ENCODE measurements at places on chromosomes 5 and 9.

DNA sequence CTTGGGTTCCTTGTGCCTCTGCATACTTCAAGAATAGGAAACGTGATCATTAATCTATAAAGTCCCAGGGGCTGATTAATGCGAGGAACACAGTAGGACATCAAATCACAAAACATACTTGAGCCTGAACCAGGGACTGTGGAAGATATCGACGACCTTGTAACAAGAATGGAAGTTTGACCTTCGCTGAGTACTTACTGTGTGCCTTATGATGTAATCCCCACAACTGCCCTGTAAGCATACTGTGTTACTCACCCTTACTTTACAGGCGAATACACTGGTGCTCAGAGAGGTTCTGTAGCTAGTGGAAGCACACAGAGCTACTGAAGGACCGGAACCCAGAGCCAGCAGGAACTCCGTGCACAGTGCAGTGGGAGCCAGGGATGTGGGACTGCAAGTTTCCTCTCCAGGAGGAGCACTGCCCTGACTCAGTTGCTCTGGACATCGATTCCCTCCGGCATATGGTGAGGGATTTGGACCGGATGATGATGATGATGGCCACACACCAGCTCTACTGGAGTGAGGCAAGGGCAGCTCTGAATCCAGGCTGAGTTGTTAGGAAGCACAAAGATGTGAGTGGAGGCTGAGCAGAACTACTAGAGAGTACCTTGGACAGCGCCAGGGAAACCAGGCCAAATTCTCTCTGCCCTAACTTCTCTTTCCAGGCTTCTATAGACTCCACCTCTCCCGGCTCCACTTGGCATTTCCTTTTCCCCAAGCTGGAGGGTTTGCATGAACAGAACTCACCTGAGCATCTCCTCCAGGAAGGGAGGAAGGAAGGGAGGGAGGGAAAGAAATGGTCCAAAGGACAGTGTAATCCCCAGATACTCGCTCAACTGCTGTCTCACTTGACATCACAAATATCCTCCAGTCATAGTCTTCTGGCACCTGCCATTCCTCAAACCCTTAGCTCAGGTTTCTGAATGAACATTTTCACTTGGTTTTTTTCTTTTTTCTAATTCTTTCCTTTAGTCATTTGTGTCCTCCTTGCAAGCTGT is 1.5 kb upstream of the GABBR2 start:
- DNase-seq: no peak

- no peak for DNase-seq
Observed at GRCh38 chr9:99962680-99963261, 56.3 kb downstream of the STX17 start.

DNA sequence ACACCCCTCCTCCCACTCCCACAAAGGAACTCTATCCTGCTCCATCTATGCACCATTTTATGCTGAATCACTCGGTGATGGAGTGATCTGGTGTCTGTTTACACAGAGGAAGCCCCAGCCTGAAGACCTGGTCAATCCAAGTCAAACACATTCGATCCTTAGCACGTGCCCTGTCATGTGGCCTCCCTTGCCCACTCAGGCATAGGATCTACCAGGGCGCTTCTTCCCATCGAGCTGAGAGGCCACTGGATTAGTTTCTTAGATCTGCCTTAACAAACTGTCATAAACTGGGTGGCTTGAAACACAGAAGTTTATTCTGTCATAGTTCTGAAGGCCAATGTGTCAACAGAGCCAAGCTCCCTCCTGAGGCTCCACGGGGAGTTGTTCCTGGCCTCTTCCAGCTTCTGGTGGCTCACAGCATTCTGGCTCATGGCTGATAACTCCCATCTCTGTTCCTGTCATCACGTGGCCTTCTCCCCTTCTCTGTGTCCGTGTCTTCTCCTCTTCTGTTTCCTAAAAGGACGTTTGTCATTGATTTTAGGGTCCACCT is 34.2 kb downstream of the FOXI1 start:
- no peak for DNase-seq

DNA sequence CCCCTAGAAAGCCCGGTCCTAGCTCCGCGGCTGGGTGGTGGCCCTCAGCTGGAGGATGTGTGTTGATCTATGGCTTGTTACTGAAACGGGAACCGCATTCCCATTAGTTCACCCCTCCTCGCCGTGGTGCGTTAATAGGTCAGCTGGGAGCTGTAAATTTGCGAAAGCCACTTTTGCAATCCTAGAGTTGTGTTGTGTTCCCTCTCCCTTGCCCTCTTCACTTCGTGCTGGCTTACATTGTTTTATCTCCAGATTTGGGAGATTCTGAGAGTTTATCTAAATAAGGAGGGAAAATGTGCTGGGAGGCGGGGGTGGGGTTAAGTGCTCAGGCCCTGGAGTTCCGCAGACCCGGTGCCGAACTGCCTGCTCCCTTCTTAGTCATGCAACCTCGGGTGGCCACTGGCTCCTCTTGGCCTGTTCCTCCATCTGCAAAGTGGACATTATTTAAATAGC is 62.8 kb downstream of the HMCN2 start:
- DNase-seq: no peak

DNA sequence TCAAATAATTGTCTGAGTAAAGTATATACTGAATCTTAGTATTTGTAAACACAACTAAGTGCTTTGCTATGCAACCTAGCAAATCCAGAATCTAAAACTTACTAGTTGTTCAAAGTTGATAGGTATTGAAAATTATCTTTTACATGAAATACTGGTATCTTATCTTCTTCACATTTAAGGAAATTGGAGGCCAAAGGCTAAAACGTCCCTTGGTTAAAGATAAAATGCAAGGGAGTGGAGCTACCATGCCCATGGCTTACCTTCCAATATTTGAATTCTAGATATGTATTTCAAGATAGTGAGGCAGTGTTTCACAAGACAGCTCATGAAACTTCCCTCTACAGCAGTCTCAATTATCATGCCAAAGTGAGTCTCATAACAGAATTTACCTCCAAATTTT is 373.5 kb downstream of the KIAA0825 start:
- DNase-seq: no peak

DNA sequence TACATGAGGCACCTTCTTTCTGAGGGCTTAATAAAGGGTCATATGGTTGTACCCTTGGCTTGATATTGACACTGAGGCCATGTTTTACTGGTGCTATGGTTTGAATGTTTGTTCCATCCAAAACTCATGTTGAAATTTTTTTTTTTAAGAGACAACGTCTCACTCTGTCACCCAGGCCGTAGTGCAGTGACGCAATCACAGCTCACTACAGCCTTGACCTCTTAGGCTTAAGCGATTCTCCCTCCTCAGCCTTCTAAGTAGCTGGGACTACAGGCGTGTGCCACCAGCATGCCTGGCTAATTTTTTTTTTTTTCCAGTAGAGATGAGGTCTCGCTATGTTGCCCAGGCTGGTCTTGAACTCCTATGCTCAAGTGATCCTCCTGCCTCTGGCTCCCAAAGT is 20.9 kb downstream of the FAM151B start:
- no peak for DNase-seq

DNA sequence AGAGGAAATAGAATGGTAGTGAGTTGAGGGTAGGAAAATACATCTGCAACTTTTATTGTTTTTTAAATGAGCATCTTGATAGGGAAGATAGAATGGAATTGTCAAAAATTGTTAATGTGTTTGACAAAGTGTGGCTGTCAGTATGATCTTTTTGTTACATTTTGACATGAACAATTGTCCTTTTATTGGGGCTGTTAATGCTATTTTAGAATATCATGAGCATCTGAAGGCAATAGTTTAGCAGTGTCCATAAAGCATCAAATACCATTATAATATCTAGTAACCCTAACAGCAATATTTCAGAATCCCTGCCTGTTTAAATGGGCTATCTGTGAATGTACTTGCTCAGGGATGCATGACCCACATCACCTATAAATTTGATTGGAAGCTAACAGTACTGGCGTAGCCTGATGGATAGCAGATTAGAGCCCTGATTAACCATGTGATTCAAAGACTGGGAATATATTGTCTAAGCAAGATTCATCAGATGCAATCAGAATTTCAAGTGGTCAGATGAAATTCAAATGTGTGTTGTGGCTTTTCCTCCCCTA is 37.8 kb downstream of the TLE4 start:
- DNase-seq: no peak

DNA sequence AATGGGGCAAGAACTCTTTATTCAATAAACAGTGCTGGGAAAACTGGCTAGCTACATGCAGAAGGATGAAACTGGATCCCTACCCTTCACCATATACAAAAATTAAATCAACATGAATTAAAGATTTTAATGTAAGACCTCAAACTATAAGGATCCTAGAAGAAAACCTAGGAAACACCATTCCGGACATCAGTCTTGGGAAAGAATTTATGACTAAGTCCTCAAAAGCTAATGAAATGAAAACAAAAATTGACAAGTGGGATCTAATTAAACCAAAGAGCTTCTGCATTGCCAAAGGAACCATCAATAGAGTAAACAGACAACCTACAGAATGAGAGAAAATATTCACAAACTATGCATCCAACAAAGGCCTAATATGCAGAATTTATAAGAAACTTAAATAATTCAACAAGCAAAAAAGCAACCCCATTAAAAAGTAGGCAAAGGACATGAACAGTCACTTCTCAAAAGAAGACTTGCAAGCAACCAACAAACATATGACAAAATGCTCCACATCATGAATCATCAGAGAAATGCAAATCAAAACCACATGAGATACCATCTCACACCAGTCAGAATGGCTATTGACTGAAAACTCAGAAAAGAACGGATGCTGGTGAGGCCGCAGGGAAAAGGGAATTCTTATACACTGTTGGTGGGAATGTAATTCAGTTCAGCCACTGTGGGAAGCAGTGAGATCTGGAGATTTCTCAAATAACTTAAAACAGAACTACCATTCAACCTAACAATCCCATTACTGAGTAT is 104.3 kb upstream of the MAP3K1 start:
- no peak for DNase-seq

GRCh38 chr9:127714951-127715469 is 453 bp downstream of the PTRH1 start:
- no peak for DNase-seq

DNA sequence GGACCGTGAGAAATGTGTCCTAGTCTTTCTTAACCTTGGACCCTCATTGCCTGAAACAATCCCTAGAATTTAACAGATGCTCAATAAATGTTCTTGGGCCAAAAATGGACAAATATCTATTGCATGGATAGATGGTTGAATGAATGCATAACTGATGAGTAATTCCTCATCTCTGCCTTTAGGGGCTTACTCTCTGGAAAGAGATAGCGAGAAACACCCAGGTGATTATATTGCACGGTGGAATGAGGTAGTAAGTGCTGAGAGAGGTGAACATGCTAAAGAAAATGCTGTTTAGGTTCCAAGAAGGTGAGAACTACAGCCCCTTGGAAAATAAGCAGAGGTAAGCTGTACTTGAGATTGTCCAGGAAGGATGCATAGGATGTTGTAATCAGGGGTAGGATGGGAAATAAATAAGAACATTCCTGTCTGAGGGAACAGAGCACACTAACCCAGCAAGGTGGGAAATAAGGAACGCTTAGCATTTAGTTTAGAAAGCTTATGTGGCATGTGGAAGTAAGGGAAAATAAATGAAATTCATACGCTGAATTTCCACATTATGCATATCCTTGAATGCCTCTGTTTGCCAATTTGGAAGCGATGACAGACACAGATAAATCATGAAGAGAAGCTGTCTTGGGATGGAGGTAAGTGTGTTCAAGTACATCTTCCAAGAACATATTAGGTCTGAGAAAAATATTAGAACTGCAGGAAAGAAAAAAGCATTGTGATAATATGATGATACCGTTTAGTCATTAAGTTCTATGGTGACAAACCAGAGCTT is 426.6 kb downstream of the ARHGEF28 start:
- DNase-seq: no peak

GRCh38 chr9:127540664-127541041 is 71.4 kb upstream of the STXBP1 start:
- DNase-seq: no peak

DNA sequence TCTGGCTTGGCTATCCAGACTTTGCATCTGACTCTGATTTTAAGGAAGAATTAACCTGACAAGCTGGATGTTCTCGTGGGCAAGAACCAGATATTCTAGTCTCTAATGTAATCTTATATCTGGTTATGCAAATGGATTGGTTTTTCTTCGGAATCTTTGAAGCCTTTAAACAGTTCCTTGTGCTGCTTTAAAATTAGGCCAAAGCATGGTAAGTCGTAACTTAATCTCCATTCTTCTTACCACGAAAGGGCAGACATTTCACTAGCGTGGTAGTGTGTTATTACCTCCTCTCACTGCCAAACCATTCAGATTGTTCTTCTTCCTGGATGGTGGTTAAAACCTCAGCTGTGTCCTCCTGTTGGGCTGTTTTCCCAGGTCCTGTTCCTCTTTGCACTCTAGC is 34.1 kb upstream of the TTC23L start:
- DNase-seq: no peak

DNA sequence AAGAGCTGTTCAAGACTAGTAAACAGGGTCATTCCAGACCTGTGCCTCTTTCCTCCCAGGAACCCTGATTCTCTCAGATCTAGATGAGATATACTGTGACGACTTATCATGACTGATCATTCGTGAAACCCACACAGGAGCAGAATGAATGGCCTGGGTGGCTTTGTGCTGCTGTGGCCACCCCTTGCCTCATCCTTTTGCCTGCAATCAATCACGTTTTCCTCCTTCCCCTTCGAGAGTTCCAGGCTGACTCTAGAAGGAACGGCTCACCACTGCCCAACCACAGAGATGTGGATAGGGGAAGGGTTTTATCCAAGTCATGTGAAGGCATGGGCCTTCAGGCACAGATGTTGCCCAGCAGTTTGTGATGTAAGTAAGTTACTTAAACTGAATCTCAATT is 5.8 kb downstream of the ANXA6 start:
- no peak for DNase-seq

- no peak for DNase-seq
Observed at GRCh38 chr9:113222482-113222841, 1.1 kb downstream of the SLC31A1 start.

- DNase-seq: no peak
Observed at GRCh38 chr5:58447226-58447625, 12.7 kb downstream of the PLK2 start.

- DNase-seq: no peak
Observed at GRCh38 chr9:119509291-119509905, 140.2 kb upstream of the BRINP1 start.

DNA sequence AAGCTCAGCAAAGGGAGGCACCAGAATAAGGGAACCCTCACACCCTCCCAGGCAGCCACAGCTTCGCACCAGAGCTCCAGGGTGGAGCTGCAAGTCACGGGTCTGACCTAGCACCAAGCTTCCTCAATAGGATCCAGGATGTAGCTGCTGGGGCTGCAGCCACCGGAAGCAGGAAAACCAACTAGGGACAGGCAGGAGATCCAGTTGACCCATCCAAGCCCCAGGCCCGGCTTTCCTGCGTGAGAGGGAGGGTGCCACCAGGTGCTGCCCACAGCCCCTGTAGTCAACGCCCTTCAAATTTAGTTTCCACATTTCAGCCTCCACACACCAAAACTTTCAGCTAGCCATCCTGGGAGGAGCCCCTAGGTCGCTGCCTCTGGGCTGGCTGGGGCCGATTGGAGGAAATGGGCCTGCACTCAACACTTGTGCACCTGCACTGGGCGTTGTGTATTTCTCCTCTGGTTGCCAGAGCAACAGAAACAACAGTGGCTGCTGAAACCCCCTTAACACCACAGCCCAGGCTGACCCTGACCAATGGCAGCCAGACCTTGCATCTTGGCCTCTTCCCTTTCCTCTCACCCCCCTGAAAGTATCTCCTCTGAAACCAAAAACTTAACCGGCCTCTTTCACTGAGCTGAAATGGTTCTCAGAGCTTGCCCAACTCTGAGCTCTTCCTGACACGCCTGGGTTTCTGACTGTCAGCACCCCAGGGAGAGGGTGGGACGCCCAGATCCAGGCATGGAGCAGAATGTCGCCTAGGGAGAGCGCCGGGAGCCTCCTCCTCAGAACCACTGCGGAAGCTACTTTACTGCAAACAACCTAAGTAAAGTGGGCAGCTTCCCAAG is 226.5 kb upstream of the MAP3K1 start:
- DNase-seq: no peak

All from stimulated activated CD8-positive, alpha-beta memory T cell treated with anti-CD3 and anti-CD28 coated beads, Interleukin-15, amount 100 ng/mL, for 24 hours (primary cell).